ENCODE measurements at places on chromosomes 1 and 21.

GRCh38 chr1:17156108-17156507 is 36.9 kb upstream of the PADI2 start:
- no peak for DNase-seq

DNA sequence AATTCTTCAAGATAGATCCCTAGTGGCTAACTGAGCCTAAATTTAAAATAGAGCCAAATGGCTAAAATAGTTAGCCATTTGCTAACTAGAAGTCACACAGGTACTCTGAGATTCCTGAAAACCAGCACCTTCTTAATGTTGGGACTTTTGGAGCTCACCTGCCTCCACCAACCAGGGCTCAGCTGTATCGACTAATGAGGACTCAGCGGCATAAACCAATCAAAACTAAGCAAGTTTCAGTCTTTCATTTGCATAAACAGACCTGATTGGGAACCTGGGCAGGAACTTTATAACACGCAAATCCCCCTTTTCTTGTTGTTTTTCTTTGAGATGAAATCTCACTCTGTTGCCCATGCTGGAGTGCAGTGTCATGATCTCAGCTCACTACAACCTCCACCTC is 28.5 kb downstream of the TNFRSF9 start:
- no peak for DNase-seq

- no peak for DNase-seq
Observed at GRCh38 chr1:169853341-169853740, 40.4 kb downstream of the SCYL3 start.

- no peak for DNase-seq
Observed at GRCh38 chr1:110218739-110219138, 8.6 kb downstream of the KCNC4 start.

DNA sequence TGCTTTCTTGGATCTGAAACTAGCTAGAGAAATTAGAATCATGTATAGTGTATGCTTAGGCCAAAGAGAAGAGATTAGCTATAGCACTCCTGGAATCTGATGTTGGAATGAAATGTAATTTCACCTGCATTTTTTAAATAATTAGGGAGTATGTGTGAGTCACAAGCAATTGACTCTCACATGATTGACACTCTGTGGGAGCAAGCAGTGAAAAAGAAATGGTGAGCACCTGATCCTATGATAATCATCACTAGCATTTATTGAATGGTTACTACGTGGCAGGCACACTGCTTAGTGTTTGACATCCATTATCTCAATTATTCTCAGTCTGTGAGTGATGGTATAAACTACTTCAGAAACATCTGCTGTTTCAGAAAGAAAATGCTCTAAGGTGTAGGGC is 176.6 kb downstream of the NRIP1 start:
- DNase-seq = no peak

Measured in T follicular helper cell (primary cell).